NCI-H82 (cell line): ENCODE measurements at places on chromosomes 11 and 22.

DNA sequence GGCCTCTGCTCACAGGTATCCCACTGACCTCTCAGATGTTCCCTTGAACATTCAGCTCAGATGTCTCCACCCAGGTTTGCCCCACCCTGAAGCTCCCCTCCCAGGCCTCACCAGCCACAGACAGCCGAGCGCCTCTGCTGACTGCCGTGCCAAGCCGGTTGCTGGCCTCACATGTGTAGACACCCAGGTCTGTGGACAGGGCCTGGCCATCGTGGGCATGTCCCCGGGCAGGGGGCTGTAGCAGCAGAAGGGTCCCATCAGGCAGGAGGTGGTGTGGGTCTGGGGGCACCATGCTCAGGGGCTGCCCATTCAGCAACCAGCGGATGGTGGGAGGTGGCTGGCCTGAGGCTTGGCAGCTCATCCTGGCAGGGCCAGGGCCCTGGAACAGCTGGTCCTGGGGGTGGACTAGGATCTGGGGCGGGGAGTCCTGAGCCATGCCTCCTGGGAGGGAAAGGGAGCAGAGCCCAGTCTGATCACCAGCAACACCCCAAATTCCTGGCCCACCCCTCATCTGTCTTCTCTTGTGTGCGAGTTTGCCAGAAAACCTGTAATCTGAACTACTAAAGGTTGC lies 759 bp downstream of the ROBO4 start:
- DNase-seq = no peak

DNA sequence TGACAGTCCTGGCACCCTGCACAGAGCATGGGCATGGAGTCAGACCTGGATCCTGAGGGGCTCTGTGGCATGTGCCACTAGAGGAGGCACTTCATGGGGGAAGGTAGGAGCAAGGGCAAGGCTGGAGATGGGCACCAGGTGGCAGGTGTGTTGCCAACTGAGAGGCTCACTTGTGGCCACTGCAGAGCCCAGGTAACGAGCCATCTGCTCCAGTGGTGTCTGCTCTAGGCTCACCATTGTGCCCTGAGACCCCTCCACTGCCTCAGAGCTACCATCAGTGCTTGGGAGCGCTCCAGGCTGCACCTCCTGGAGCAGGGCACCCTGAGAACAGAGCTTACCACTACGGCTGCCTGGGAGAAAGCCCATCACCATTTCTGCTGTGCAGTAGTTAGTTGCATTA lies 1.3 kb upstream of the ZDHHC8 start:
- no peak for DNase-seq

- DNase-seq = no peak
These were observed 6.3 kb downstream of the FDX1 start for GRCh38 chr11:110435780-110436717.

- no peak for DNase-seq
These were observed 85.7 kb downstream of the CSNK2A3 start for GRCh38 chr11:11267312-11267711.

- DNase-seq = peak; percentile 76
These were observed 110.4 kb downstream of the RRAS2 start for GRCh38 chr11:14248580-14248981.

DNA sequence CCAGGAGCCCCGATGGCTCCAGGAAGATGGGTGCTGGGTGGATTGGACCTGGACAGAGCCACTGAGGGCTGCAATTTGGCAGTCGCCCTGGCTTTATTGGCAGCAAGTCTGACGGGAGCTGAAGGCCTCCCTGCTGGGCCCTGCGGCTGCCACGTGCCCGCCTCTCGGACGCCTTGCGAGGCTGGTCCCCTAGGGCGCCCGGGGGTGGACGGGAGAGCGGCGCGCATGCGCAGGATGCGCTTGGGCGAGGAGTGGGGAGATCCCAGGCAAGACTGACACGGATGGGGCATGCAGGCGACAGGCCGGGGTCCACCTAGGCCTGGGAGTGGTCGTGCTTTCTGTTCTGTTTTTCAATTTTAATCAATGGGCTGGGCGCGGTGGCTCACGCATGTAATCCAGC lies 150.0 kb downstream of the ADAMTS15 start:
- DNase-seq = no peak

- DNase-seq = no peak
These were observed 354.8 kb downstream of the ETS1 start for GRCh38 chr11:128232588-128232987.

DNA sequence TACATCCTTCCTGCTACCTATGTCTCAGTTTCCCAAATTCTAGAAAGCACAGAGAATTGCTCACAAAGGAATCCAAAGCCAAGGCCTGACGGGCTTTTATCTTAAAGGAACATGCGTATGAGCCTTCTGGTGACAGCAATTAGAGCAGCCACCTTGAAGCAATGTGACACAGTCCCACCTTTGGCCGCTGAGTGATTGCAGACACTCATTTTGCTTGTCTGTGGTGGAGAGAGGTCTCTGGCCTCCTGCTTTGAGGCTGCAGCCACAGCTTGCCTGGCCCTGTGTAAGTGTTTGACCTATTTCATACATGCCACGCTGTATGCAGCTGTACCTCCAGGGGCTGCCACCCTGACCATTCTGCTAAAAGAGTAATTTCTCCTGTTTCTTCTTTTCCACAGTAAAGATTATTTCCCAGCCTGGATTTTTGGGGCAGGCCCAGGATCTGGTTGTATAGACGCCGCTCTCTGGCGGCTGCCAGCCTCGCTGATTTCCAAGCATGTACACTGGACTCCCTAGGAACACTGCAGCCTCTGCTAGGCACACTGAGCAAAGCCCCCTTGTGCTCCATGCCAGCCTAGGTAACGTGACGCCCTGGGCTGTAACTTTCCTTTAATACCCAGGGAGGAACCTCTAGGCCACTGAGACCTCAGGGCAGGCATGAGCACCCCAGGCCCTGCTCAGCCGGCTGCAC lies 1.1 kb upstream of the TMA7B start:
- no peak for DNase-seq

- no peak for DNase-seq
These were observed 37.1 kb upstream of the EHF start for GRCh38 chr11:34583818-34584217.

DNA sequence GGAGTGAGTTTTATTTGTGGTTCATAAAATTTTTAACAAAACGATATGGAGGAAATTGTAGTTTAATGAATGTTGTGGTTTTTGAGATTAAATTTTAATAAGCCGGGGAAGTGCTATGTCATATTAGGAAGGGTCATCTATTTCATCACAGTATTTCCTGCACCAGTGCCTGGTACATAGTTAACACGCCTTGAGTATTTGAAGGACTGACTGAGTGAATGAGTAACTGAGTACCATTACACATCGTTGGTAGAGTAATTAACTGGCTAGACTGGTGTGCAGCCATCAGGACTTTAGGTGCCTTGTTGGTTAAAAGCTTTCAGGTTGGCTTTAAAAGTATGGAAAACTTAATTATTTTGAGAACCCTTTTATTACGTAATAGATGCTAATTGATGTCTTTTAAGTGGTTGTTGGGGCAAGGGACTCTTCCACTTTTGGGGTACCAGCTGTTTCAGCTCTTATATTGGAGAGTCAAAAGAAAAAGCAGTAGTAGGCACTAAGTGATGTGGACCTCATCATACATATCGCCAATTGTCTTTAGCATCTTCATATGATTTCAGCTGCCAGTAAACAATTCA lies 101.8 kb downstream of the DDX10 start:
- no peak for DNase-seq

DNA sequence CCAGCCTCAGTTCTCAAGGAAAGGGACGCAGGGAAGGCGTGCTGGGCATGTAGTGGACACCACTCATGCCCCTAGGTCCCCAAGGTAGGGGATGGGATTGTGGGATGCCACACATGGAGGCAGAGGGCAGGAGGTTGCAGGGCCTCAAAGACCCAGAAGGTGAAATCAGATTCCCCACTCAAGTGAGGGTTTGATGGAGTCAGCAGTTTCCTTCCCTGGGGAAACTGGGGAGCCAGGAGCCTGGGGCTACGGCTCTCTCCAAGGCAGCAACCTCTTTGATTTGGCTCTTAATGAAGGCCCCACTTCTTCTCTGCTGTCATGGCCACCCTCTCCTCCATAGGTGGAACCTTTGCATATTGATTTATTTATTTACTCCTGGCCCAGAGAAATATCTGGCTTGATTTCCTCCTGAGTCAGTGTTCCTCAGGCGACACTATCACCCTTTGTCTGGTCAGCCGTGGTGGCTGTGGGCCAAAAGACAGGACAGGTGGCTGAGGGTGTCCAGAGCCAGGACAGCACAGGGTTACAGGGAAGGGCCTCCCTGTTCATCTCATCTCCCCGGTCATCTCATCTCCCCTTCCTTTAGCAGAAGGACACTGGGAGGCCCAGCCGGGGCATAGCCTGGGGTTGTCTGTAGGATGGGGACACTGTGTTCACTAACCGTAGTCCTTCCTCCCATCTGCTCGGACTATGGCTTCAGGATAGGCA lies 9.6 kb downstream of the GNAZ start:
- no peak for DNase-seq

- DNase-seq = no peak
These were observed 70.1 kb upstream of the PICALM start for GRCh38 chr11:86138958-86139357.

- DNase-seq = peak; percentile 1
These were observed 43.1 kb downstream of the CCDC73 start for GRCh38 chr11:32751381-32751780.

- DNase-seq = peak; percentile 24
These were observed 230.2 kb downstream of the NTM start for GRCh38 chr11:131600628-131601027.

GRCh38 chr11:20085918-20086317 lies 74.4 kb downstream of the DBX1 start:
- DNase-seq = no peak

DNA sequence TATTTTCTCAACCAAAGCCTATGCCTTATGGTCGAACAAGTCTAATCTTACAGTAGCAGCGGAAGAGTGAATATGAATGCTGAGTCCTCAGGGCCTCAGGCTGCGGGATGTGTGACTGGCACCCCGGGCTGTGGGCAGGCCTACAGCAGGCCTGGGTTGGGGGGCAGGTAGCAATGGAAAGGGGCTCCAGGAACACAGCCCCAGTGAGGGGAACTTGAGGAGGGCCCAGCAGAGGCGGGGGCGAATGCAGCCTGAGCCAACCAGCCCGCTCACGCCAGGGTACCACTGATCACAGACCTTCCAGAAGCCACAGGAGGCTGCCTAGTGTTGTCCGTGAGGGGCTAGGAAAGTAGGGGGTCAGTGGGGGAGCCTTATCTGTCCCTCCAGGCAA lies 11.3 kb upstream of the CD5 start:
- no peak for DNase-seq

- peak; percentile 96 for DNase-seq
These were observed 7.5 kb downstream of the KREMEN1 start for GRCh38 chr22:29080106-29080975.

GRCh38 chr11:28539239-28540030 lies 431.2 kb downstream of the METTL15 start:
- DNase-seq = no peak

DNA sequence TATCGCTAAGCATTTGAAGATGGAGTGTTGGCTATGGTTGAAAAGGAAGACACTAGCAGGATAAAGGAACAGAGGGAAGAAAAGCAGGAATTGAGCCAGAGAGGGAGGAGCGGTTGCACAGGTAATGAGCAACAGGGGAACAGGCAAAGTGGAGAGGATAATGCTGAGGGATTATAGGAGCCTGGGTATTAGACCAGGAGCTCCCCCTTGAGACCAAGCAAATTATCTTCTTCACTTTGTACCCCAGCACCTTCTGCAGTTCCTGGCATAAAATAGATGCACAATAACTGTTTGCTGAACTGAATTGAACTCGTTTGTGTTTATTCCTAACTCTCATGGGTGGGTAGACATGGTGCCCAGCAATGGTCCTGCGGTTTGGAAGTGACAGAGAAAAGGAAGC lies 54.6 kb upstream of the OR5P2 start:
- DNase-seq = peak; percentile 79

GRCh38 chr11:20097319-20098221 lies 62.7 kb downstream of the DBX1 start:
- DNase-seq = no peak

DNA sequence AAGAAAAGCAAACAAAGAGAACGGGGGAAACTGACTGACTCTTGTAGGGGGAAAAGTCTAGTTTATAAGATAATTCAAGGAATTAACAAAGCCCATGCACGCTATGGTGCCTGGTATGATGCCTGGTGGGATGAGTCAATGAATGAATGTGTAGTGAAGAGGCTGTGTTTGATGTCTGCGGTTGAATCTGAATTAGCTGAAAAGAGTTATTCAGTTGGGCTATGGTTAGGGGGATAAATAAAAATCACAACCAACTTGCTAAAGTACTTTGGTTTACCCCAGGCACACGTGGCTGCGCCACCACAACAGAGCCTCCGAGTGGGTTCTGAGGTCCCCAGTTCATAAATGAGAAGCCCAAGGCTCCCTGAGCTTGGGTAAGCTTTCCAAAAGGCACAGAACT lies 369.3 kb upstream of the SYN3 start:
- DNase-seq = no peak

- DNase-seq = no peak
These were observed 24.0 kb downstream of the KMT5B start for GRCh38 chr11:68189082-68189481.

DNA sequence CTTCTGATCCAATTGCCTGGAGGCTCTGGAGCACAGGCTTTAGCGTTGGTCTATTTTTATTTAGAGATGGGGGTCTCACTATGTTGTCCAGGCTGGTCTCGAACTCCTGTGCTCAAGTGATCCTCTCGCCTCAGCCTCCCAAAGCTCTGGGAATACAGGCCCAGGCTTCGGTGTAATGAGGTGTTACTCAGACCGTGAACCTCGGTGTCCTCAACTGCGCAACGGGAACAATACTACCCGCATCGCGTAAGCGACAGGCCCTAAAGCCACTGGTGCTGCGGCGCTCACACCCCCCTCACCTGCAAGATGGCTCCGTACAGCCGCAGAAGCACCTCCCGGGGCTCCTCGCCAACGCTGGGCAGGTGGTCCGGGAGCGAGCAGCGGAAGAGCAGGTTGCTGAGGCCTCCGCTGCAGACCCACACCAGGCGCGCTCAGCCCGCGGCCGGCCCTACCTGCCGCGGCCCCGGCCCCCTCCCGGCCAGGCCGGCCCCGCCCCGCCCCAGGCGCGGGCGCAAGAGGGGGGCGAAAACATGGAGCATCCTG lies 628 bp downstream of the CHKB start:
- peak; percentile 58 for DNase-seq

DNA sequence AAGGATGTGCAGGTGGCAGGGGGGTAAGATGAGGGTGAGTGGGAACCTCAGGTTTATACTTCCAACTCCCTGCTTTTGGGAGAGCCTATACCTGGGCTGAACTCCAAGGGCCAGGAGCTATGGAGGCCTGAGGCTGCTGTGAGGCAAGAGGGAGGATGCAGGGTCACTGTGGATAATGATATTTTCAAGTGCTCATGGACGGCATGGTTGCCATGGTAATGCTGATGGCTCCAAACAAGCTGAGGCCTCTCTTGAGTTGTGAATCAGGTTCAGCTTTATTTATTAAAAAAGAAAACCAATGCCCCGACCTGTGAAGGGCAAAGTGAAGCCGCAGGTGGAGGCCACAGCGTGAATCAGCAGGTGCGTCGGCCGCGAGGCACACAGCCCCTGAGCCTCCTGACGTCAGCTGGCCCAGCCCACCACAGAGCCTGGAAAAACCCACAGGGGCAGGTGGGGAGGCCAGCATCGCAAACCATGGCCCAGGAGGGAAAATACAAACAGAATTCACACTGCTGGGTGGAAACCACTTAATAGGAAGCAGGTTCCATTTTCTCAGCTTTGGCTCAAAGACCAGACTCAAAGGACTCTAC lies 17.4 kb upstream of the CREB3L1 start:
- no peak for DNase-seq

- no peak for DNase-seq
These were observed 55.0 kb downstream of the TRAF6 start for GRCh38 chr11:36454941-36455631.
